ENCODE measurements at places on chromosomes 5 and 9.

DNA sequence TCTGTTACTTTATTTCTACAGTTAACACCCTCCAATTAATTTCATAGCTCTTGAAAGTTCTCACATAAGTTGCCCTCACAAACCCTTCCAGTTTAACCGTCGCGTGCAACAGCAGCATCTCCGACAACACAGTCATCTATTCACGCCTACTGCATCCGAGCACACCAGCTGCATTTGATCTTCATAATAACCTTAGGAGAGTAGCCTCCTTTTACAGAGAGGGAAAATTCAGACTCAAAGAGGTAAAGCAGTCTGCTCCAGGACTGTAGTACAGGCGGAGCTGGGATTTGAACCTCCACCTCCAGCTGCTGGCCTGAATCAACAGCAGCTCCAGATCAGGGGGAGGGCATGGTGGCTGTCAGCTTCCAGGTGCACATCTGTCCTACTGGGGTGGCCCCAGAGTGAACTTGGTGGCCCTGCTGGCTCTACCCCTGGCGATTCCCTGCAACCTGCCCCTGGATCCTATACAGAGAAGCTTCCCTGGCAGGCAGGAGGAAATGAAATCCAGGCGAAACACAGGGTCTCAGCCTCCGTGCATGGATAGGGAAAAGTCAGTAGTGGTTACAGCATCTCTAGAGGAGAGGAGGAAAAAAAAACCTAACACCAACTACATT lies 71.6 kb upstream of the UNC5A start:
- no peak for DNase-seq

GRCh38 chr5:151947931-151948608 lies 23.4 kb upstream of the GLRA1 start:
- DNase-seq: no peak

DNA sequence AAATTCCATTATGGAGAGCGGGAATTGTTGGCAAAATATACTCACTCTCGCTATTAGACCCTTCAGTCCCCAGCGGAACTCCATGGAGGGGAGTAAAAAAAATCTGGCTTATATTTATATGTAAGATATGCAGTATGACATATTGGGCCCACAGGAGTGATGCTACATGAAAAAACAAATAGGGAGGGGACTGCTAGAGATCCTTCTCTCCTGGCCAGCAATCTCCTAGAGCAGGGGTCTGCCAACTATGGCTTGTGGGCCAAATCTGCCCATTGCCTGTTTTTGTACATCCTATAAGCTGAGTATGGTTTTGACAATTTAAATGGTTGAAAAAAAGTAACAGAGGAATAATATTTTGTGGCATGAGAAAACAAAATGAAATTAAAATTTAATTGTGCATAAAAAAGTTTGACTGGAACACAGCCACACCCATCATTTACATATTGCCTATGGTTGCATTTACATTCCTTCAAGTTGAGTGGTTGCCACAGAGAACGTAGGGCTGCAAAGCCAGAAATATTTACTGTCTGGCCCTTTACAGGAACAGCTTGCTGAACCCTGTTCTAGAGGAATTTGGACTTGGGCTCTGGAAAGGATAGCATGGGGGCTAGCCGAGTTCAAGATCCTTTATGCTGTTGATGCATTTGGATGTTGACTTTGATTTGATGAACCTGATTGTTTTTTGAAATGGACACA lies 197.3 kb upstream of the CLINT1 start:
- peak; percentile 84 for DNase-seq

- peak; percentile 80 for DNase-seq
These were observed 144.5 kb upstream of the NUDT12 start for GRCh38 chr5:103706939-103707682.

DNA sequence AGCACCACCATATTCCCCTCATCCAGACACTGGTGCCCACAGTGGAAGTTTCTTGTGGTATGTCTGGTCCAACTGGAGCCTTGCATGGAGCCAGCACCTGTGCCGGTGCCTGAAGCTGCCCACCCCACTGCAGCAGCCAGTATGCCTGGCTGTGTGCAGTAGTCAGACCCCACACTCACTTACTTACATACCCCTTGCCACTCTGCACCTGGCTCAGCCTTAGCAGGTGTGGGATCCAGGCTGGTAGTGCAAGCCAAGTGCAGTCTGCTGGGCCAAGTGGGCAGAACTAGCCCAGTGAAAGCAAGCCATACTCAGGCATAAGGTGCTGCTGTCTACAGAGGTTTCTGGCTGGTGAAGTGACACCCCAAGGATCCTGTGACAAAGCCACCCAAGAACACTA lies 871.4 kb upstream of the C9orf72 start:
- no peak for DNase-seq

GRCh38 chr5:156515803-156516360 lies 188.9 kb downstream of the SGCD start:
- DNase-seq: no peak

DNA sequence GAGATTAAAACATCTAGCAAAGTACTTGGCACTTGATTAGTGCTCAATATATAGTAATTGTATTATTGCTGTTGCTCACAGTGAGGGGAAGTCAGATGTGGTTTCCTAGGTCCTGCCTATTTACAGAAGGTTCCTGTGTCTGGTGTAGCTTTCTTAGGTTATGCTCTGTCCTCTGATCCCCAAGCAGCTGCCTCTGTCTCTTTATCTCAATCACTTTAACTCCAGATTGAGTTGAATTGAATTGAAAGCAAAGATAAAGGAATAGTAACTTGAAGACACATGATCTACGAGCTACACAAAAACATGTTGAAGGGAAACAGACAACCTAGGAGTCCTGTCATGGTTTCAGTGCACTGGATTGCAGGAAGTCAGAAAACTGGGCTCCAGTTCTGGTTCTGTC lies 113.9 kb upstream of the ADAMTSL1 start:
- DNase-seq: no peak

DNA sequence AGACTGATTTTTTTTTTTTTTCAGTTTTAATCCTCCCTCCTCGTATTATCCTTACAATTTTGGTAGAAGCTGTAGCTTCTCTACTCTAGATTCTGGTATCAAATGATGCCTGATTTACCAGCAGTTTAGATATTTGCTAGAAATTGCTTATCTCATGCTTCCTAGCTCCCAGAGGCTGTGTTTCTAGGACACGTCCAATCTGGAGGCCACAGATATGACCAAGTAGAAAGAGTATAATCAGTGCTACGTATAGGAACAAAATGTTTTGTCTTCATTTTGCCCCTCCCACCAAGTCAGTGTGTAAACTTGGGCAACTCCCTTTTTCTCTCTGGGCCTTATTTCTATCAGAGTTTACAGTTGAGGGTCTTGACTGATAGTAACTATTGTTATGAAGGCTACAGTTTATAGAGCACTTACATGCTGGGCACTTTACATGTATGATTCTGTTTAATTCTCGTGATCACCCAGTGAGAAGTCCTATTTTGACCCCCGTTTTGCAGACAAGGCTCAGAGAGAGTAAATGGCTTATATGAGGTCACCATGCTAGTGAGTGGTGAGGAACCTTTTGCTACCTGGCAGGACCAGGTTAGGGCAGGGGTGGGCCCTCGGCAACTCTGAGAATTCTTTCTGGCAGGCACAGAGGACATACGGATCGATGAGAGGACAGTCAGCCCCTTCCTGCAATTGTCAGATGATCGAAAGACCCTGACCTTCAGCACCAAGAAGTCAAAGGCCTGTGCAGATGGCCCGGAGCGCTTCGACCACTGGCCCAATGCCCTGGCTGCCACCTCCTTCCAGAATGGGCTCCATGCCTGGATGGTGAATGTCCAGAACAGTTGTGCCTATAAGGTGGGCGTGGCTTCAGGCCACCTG lies 7.6 kb downstream of the HDHD3 start:
- DNase-seq: no peak

- DNase-seq: no peak
These were observed 33.3 kb downstream of the TMEM161B start for GRCh38 chr5:88235346-88235745.

DNA sequence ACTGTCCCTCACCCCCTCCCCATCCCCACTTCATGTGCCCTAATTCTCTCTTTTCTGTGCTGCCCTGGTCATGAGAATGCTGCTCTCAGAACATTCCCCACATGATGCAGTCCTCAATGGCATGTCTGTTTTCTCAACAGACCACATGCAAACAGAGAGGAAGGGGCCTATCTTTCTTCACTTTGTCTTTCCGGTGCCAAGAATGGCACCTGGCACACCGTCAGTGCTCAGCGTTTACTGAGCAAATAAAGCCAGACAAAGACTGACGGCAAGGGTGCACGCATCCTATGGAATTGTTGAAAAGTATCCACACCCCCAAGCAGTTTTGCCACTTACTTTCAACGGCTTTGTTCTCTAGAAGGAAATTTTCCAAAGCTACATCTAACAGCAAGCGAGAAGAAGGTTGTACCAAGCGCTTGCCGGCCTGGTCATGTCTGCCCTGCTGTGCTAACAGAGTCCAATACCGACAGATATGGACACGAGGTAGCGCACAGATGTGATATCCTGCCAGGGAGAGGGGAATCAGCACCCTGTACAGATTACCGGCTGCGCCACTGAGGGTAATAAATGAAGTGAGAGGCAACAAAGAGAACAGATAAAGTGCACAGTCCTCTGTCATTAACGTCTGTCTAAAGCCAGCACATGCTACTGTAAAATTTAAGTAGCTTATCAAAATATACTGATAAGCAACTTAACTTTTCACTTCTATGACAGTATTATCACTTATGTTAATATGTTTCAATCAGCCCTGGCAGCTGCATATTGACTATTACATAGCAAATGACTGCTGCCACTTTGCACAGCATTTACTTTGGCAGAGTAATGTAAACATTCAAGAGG lies 251.7 kb downstream of the DENND1A start:
- DNase-seq: no peak

- no peak for DNase-seq
These were observed 45.4 kb downstream of the ZNF618 start for GRCh38 chr9:113921396-113921925.

GRCh38 chr9:113892861-113893491 lies 16.9 kb downstream of the ZNF618 start:
- DNase-seq: no peak

GRCh38 chr9:6598249-6598725 lies 47.2 kb downstream of the GLDC start:
- DNase-seq: no peak

- DNase-seq: peak; percentile 76
These were observed 38.8 kb downstream of the MYO10 start for GRCh38 chr5:16897284-16897704.

DNA sequence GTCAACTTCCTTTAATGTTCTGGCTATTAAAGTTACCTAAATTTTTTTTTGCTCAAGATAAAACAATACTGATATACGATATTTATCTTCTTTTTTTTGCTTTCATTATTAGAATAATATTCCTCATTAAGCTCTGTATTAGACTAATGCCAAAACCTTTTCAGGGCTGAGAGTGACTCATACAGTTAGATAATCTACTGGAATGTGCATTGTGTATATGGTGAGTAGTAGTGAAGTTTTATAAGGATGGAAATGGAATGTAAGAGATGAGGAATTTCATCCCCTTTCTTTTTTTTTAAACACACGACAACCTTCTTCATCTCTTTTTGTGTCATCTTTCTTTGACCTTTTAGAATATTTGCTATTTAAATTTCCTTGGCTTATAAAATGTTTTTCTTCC lies 268.6 kb downstream of the ISL1 start:
- DNase-seq: no peak

GRCh38 chr5:34516686-34517085 lies 139.4 kb upstream of the RAI14 start:
- DNase-seq: no peak

GRCh38 chr5:167840527-167841130 lies 450.8 kb upstream of the WWC1 start:
- DNase-seq: no peak

- no peak for DNase-seq
These were observed 361.6 kb upstream of the WWC1 start for GRCh38 chr5:167929841-167930240.

Measured in fibroblast of skin of right quadriceps (primary cell).